ENCODE measurements at places on chromosomes 7 and 10. TPM values are rescaled to one million over a fixed set of nuclear protein-coding genes. Genes with fewer than 3 reads are reported as not detected.
A peak's percentile ranks its signal among the peaks of the same experiment; 100 is the strongest.

DNA sequence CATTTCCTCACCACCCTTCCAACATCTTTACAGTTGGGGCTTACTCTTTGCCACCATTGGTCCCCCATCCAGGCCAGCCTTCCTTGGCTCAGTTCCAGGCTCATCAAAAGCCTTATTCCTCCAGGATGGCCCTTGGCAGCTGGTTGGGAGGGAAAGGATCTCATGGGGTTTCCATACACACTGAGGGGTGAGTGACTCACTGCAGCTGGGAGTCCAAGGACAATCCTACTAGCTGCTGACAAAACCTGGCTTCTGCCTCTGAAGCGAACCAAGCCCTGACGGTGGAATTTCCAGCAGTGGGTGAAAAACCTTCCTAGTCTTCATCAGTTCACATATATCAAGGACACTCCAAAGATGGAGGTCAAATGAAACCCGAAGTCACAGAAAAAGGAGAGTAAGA is 22.9 kb downstream of the CRHR2 start:
- no peak for DNase-seq

- no peak for DNase-seq
These were observed 3.9 kb downstream of the HIP1 start for GRCh38 chr7:75734586-75735458.

GRCh38 chr10:778626-779330 is 89.3 kb upstream of the DIP2C start:
- no peak for DNase-seq

- no peak for DNase-seq
These were observed 89.1 kb downstream of the MMRN2 start for GRCh38 chr10:86868353-86868752.

DNA sequence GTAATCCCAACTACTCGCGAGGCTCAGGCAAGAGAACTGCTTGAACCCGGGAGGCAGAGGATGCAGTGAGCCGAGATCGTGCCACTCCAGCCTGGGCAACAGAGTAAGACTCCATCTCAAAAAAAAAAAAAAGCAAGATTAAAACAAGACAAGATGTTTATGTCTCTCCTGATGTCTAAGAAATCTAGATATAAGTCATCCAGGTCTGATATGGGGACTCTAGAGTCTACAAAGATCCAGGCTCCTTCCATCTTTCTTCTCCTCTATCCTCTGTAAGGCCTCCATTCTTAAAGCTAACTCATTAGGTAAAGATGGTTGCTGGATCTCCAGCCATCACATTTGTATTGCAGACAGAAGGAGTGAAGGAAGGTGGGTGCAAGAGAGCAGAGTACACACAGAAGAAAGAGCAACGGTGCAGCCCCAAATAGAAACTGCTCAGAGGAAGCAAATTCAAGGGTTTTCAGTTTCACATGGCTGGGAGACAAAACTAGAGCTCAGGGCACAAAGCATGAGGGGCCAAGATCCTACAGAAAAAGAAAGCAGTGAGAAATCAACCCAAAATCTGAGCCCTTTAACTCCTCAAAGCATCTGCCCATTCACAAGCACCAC is 57.6 kb downstream of the USP6NL start:
- peak; percentile 37 for DNase-seq

GRCh38 chr7:128005117-128005516 is 26.1 kb downstream of the LRRC4 start:
- DNase-seq, result no peak

GRCh38 chr10:116708391-116708821 is 34.0 kb downstream of the HSPA12A start:
- DNase-seq, result no peak

DNA sequence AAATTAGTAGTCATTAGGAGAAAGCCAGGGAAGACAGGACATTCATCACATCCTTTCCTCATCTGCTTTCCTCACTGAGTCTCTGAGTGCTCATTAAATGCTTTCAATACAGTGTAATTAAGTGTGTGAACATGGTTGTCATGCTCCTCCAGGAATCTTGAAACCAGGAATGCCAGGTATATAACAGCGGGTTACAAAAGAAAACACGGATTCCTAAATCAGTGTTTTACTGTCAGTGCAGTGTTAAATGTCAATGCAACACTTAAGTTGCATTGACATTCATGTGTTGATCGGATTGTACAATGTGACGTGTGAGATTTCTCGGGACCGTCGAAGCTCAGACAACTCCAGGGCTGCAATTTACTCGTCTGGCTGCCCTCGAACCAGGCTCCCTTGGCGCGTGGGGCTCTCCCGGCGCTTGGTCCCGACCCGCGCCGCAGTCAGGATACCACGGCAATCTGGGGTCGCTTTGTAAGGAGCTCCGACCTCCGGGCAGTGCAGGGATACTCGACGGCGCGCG is 455 bp upstream of the SPAG6 start:
- DNase-seq, result no peak

- DNase-seq, result no peak
These were observed 17.6 kb downstream of the SFTPA2 start for GRCh38 chr10:79542626-79543025.

GRCh38 chr10:75765789-75766096 is 334.3 kb downstream of the LRMDA start:
- no peak for DNase-seq

- no peak for DNase-seq
These were observed 62.4 kb downstream of the DNAJB6 start for GRCh38 chr7:157399086-157399687.

- DNase-seq, result no peak
These were observed 3.7 kb downstream of the SND1 start for GRCh38 chr7:127655720-127656119.

GRCh38 chr10:32956365-32957197 is 1.4 kb downstream of the ITGB1 start:
- DNase-seq, result peak; percentile 15

Gene CASP2
- total RNA-seq, result 91.1 TPM

GRCh38 chr7:67758551-67758950 is 761.9 kb downstream of the TYW1 start:
- DNase-seq, result no peak

Gene MNX1
- total RNA-seq, result not detected

DNA sequence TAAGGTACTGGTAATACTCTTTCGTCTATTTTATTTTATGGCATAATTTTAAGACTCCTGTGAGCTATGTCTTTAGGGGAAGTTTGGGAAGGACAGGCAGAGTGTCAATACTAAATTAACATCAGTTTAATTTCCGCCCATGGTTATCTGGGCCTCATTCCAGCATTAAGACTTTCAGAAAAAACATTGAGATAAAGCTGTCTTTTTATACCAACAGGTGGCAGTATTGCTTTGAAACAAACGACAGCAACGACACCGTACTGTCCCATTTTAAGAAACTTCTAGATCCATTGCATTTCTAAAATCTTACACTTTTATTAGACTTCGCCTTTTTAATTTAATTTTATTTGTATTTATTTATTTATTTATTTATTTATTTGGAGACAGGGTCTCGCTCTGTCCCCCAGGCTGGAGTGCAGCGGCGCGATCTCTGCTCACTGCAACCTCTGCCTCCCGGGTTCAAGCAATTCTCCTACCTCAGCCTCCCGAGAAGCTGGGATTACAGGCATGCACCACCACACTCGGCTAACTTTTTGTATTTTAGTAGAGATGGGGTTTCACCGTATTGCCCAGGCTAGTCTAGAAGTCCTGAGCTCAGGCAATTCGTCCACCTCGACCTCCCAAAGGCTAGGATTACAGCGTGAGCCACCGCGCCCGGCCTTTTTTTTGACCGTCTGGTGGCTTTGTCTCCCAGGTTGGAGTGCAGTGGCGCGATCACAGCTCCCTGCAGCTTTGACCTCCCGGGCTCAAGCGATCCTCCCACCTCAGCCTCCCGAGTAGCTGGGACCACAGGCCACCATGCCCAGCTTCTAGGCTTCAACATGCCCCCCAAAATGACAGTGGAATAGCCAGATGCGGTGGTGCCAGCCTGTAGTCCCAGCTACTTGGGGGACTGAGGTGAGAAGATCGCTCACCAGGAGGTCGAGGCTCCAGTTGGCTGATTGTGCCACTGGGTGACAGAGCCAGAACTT is 78.7 kb upstream of the C1GALT1 start:
- no peak for DNase-seq

- peak; percentile 40 for DNase-seq
These were observed 136.4 kb upstream of the FGFR2 start for GRCh38 chr10:121734589-121735045.

- DNase-seq, result peak; percentile 84
These were observed 386 bp downstream of the ABHD11 start for GRCh38 chr7:73738220-73738611.

GRCh38 chr7:725223-726005 is 1.1 kb upstream of the DNAAF5 start:
- no peak for DNase-seq

- no peak for DNase-seq
These were observed 11.7 kb downstream of the TLL2 start for GRCh38 chr10:96501985-96502384.

GRCh38 chr7:102988631-102989560 is 76.1 kb downstream of the LRRC17 start:
- DNase-seq, result no peak

DNA sequence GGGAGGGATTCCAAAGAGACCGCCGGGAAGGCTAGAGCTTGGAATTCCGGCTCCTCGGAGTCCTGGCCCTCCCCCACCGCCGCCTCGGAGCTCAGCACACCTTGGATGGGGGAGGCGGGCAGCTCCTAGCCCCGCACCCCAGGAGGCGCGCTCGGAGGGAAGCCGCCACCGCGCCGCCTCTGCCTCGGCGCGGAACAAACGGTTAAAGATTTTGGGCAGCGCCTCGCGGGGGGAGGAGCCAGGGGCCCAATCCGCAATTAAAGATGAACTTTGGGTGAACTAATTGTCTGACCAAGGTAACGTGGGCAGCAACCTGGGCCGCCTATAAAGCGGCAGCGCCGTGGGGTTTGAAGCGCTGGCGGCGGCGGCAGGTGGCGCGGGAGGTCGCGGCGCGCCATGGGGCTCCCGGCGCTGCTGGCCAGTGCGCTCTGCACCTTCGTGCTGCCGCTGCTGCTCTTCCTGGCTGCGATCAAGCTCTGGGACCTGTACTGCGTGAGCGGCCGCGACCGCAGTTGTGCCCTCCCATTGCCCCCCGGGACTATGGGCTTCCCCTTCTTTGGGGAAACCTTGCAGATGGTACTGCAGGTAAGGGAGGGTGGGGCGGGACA is at the start of gene CYP26A1:
CYP26A1 (plus strand) TSS at position 355 of the 608 bp plus-strand sequence; CDS start at position 397, 42 bp downstream.
- DNase-seq, result peak; percentile 25

GRCh38 chr7:116083796-116084195 is 53.2 kb upstream of the TFEC start:
- no peak for DNase-seq

DNA sequence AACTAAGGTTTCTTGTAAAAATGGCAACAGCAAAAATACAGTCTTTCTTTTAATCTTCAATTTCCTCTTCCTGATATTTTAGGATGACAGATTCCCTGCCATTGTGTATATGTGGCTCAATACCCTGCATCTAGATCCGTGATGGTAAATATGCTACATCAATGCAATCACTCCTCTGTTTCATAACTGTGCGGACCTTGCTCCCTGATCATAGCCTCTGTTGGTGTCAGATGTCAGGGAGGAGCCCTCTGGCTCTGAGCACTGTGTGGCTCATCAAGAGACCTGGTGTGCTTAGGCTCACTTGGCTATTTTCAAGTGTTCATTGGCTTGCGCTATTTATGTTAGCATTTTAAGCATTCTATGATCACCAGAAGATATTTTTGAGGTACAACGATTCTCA is 33.0 kb upstream of the AGR3 start:
- DNase-seq, result no peak

- DNase-seq, result no peak
These were observed 4.0 kb upstream of the KLRG2 start for GRCh38 chr7:139487366-139488080.

DNA sequence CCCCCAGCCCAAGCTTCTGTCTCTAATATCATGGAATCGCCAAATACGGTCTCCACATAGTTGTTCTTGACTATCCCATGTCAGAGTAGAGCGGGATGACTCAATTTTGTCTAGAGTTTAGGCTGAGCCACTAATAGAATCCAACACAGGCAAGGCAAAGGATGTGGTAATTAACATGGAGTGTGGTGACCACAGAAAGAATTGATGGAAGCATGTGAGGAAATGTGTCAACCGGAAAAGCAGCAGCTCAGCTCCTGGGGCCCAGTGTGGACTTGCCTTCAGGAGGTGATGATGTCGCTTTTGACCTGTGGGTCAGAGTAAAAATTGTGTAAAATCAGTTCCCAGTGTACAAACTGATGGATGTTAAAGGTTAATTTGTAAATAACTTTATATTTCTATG is 139.3 kb upstream of the KLF6 start:
- no peak for DNase-seq

DNA sequence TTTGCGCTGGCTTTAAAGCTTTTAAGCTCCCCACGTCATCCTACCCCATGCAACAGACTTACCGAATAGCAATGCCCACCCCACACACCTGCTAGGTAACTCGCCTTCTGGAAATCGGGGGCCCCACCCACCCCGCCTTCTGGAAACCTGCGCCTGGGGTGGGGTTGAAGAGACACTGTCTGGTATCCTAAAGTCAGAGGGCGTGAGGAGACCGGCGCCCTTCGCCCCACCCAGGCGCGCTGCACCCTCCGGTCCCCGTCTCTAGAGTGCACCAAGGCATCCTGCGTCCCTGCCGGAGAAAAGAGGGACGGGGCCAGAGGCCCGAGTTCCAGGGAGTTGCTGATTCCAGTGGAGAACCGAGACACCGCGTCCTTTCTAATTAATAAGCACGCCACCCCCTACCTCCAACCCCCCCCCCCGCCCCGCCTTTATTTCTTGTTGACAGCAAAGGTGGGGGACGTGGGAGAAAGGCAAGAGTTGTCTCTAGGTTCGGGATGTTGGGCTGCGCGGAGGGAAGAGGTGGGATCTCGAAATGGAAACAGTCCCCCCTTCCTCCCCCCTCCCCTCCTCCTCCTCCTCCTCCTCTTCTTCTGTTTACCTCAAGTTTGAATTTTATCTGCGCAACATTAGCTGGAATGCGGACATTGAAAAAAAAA is 220.9 kb upstream of the MKLN1 start:
- DNase-seq, result peak; percentile 63

- DNase-seq, result no peak
These were observed 110.2 kb downstream of the CPXM2 start for GRCh38 chr10:123781324-123781900.

GRCh38 chr7:157440346-157441022 is 103.7 kb downstream of the DNAJB6 start:
- DNase-seq, result no peak

DNA sequence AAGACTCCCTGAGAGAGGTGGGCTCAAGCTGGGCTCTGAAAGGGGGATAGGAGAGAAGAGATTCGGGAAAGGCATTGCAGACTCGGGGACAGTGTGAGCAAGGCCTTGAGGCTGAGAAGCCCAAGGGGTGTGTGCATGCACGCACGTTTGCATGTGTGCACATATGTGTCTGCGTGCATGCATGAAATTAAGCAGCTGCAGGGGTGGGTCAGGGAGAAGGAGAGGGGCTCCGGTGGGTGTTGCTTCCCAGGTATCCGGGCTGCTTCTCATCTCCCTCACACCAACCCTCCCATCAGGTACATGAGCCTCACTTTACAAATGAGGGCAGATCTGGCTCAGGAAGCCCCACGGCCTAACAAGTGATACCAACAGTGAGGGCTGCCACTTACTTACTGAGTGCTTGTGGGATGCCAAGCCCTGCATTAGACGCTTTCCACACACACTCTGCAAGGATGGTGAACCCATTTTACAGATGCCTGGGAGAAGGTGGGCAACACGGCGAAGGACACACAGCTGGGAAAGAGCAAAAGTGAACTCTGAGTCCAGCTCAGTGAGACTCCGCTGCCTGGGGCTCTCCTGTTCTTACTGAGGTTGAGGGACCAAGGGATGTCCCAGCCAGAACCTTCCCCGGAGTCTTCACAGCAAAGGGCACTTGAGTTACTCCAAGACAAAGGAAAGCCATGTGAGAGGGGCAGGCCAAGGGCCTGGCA is 26.4 kb downstream of the ZCCHC24 start:
- no peak for DNase-seq

GRCh38 chr10:62788861-62789467 is 15.6 kb upstream of the ADO start:
- no peak for DNase-seq

Gene NME8
- total RNA-seq, result not detected

Gene CALY
- not detected for total RNA-seq

Gene FZD1
- total RNA-seq, result 0.69 TPM

All from activated CD4-positive, alpha-beta T cell treated with anti-CD3 and anti-CD28 coated beads for 36 hours (primary cell).